Kidney epithelial cell (primary cell): ENCODE measurements at places on chromosomes 1 and 21. TPM values are rescaled to one million over a fixed set of nuclear protein-coding genes. Genes with fewer than 3 reads are reported as not detected.

GRCh38 chr1:185933580-185933979, 199.4 kb downstream of the HMCN1 start:
- DNase-seq, result no peak

GRCh38 chr1:25099343-25099951, 132.9 kb downstream of the SYF2 start:
- no peak for DNase-seq

GRCh38 chr1:187264995-187265602, 436.4 kb downstream of the PLA2G4A start:
- no peak for DNase-seq

GRCh38 chr1:96234299-96234698, 487.3 kb upstream of the PTBP2 start:
- DNase-seq, result no peak

- DNase-seq, result no peak
These were observed 287.9 kb downstream of the LTN1 start for GRCh38 chr21:28704746-28705145.

- DNase-seq, result no peak
These were observed 138.1 kb upstream of the KIF26B start for GRCh38 chr1:245016700-245017099.

DNA sequence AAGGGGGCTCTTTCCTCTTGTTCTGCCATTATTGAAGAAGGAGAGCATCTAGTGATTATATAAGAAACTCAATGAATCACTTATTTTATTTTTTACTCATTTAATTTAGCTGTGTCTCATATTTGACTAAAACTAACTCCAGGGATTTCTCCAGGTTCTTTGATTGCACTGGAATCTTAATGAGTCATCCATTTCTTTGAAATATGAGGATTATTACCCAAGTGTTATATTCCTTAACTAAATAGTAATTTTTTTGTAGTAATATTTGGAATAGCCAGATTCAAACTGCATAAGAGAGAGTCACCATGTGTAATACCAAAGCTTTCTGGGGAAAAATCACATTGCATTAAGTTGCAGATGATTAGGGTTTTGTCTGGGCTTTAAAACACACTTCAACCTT, 59.5 kb downstream of the NTMT2 start:
- DNase-seq, result no peak

DNA sequence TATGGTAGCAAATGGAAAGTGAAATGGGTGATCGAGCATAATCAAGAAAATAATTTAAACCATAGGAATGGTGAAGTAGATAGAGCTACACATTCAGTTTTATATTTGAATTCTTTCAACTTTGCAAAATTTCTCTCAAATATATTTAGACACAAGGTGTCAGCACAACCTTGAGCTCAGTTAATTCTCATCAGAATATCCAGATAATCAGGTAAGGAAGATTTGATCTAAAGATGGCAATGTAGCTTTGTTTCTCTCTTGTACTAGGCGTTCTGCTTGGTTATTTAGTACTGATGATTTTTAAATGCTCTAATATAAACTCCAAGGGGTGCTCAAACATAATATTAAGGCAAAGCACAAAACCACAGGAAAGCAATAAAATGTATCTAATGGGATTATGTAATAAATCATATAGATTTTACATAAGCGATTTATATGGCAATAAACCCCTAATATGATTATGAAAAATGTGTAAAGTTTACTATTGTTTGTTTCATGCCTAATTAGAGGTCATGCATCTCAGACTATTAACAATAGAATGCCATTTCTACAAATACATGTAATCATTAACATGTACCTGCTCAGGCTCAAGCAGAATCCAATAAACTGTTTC, 32.4 kb upstream of the SERTAD4 start:
- DNase-seq, result no peak

- no peak for DNase-seq
These were observed 23.1 kb downstream of the SNAP47 start for GRCh38 chr1:227758366-227758765.

DNA sequence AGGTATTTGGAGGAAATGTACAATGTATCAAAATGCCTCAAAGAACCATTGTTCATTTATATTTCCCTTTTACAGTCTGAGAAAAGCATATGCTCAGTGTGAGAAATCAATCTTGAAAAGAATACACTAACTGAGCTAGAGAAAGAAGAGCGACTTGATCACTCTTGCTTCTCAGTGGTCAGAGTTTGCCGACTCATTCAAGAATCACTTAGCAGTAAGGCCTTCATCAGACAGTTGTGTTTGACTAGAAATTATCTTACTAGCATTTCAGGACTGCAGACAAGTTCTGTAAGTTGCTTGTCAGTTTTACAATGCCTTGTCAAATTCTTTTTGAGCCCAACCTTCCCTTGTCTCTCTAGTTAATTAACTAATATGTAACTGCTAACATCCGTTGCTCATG, 12.9 kb downstream of the RGS18 start:
- no peak for DNase-seq

DNA sequence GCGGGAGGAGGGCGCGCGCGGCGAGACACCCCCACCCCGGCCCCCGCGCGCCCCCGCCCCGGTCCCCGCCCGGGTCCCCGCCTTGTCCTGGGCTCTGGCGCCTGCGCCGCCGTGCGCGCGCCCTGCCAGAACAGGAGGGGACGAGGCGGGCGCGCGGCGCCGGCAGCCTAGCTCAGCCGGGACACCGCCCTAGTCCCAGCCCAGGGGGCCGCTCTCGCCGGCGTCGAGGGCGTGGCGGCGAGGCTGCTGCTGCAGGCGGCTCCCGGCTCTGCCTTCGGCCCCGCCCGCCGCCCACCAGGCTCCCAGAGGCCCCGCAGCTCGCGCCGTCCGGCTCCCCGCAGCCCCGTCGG, at the start of gene RCAN3:
Gene RCAN3, plus strand, starts transcription at position 128 of the 350 bp plus-strand sequence. CDS start 11,537 bp downstream, outside the sequence.
- peak; percentile 39 for DNase-seq

- no peak for DNase-seq
These were observed 46.9 kb downstream of the CR1L start for GRCh38 chr1:207691841-207692240.

DNA sequence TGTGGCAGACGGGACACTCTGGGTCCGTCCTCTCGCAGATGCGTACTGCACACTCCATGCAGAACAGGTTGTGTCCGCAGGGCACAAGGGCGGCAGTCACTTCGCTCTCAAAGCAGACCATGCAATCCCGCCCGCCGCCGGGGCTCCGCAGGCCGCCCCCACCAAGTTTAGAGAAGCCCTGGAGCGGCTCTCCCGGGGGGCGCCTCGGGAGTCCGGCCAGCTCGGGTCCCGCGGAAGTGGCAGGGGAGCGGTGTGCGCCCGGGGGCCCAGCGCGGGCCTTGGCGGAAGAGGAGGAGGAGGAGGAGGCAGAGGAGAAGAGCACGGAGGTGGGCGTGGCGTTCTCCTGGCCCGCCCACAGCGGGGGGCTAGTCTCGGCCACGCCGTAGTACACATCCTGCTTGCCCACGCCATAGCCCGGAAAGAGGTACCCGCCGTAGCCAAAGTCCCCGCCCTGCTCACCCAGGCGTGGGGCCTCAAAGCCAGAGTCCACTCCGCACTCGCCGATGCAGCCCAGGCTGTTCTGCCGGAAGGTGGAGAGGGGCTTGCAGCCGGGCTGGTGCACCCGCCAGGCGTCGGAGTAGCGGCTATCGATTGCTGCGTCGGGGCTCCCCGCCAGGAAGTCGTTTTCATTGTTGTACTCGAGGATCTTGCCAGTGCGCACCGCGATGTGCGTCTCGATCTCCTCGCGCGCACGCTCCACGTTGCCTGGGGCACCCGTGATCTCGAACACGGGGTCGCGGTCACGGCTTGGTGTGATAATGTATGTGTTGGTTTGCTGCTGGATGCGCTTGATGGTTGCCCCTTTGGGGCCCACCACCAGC, 5.4 kb downstream of the MEX3A start:
- DNase-seq, result no peak

GRCh38 chr1:160193832-160194736, 3.7 kb downstream of the CASQ1 start:
- DNase-seq, result no peak

DNA sequence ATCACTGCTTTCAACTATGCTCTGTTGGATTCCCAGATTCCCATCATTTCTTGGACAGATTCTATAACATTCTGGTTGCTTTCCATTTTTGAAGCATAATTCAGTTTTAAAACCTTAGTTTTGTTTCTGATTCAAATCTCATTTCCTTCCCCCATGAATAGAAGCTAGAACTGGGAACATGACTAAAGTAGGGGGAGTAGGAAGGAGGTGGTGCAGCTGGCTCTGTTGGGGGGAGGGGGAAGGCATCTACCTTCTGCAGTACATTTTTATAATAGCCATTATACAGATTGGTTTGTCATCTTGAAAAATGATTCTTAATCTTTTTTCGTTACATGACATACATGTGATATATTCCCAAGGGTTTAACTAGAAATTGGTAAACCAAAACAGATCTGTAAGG, 48.1 kb downstream of the SMG7 start:
- DNase-seq, result no peak

GRCh38 chr1:117803318-117803717, 126.1 kb downstream of the GDAP2 start:
- no peak for DNase-seq

FOXD3 gene
- not detected in 2 replicates for total RNA-seq

C1orf115 gene
- total RNA-seq, result 8.4 and 8.9 TPM in 2 replicates

ATP1A4 gene
- not detected in 2 replicates for total RNA-seq

ATAD3C gene
- total RNA-seq, result 0.38 and 0.75 TPM in 2 replicates

DNASE2B gene
- total RNA-seq, result not detected in 2 replicates

CR1L gene
- total RNA-seq, result not detected in 2 replicates
